ENCODE measurements at places on chromosomes 12 and 14.

- DNase-seq = no peak
Measured at GRCh38 chr12:27971121-27971489, 1.4 kb downstream of the PTHLH start.

DNA sequence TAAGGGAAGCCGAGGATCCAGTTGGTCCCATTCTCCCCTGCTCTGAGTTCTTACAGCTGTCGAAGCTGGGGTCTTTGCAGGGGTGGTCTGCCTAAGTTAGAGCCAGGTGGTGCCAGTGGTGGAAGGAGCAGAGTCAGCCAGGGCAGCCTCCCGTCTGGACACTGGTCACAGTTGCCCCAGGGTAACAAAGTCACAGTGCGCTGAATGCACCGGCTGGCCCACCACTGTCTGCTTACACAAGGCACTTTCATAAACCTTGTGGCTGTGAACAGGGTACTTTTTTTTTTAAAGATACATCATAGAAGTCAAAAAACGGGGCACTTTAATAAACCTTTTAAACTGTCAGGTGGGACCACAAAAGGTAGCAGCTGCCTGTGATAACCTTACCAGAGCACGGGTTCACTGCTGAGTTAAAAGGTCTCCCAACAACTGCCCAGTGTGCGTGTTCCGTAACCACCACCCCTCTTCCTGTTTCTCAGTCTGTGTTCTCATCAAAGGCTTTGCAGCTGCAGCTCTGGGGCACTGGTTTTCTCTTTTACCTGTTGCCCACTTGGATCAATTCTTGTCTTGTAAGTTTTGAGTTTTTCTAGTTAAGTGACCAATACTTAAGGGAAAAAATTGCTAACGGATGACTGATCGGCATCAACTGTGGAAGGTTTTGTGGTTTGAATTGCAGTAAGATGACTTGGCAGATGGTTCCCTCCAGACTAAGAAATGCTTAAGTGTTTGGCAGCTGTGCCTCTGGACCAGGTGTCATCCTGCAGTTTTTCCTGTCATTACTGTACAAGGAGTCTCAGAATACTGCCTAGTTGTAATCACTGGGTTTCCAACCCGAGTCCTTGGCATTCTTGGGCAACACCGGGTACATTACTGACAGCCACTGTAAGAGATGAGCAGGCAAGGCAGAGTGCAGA is 55.9 kb downstream of the DYNC1H1 start:
- DNase-seq = no peak

DNA sequence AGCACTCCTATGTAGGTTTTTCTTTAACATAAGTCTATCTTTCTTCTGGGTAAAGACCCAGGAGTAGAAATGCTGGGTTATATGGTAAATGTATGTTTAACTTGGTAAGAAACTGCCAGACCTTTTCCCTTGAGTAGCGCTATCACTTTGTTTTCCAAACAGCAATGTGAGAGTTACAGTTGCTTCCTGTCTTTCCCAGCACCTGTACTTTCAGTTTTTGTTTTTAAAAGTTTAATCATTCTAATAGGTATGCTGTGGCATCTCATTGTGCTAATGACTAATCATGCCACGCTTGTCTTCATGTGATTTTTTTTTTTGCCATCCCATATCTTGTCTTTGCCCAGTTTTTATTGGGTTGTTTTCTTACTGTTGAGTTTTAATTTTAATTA is 28.1 kb downstream of the GIT2 start:
- DNase-seq = no peak

DNA sequence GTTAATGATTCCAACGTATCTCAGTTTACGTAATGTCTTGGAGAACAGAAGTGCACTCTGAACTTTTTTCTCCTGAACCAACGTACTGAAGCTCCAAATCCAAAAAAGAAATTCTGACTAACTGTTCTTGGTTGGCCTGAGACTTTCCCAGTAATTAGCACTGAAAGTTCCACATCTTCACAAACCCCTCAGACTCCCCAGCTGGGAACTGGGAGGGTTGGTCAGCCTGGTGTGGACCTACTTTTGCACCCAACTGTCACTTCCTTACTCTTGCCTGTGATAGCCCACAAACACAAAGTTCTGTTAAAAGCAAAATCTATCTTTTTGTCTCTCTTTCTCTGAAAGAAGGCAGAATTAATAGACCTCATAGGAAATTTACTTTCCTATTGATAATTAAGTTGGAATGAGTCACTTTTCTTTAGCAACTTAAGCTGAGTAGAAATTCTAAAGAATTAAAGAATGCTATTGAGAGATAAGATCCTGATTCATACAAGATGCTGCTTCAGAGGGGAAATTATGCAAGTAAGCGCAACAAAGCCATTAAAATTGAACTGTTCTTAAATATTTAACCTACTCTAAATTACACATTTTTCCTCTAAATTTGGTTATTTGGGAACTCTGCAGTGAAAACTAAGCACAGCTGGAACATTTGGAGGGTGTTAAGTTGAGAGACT is 155.0 kb downstream of the EPS8 start:
- no peak for DNase-seq

- DNase-seq = no peak
Measured at GRCh38 chr12:132638541-132639408, 20.2 kb downstream of the P2RX2 start.

Measured in cortex of kidney (tissue), 1 donor.